ENCODE measurements at places on chromosomes 7 and 10.

- no peak for DNase-seq
Measured at GRCh38 chr7:1649751-1650326, 20.2 kb upstream of the ELFN1 start.

DNA sequence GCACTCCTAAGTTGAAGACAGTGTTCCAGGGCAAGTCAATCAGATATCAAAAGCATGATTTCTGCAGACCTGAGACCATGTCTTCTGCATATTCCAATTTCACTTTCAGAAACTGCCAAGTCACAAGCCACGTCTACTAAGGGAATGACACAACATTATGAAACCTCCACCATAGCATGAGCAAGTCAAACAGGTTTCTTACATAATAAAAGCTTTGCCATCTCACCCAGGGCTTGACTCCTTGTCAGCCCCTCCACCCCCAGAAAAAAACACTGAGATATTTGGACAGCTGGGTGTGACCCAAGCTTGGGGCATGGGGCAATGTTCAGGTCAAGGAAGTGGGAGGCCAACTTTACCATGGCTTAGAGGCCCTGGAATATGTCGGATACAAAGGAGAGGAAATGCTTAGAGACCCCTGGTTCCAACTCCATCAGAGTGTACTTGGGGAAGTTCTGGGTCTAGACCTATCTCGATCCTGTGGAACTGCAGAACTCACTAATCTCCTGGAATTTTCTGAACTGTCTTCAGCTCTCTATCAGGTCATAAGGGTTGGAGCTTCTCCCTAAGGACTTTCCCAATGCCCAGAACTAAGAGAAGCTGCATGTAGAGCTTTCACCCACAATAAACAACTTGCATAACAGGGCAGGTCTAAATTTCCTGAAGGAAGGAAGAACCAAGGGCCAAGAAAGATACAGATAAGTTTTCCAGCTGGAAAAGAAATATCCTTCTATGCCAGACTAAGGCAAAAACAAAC is 80.6 kb upstream of the NAMPT start:
- no peak for DNase-seq

DNA sequence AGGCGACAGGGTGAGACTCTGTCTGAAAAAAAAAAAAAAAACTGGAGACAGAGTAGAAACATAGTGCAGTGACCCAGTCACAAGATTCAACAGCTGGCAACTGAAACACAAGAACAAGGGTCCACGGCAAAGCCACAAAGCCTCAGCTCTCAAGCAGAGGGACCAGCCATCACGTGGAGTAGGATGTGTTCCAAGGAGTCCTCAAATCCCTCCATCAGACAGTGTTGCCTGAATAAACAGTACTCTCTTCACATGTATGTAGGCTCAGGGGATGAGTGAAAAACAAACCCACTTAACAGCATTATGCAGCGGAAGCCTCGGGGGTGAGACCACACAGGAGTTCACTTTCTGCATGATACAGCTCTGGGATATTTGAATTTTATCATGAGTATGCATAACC is 62.0 kb downstream of the SLIT1 start:
- DNase-seq: no peak

GRCh38 chr7:96236198-96237039 is 85.5 kb downstream of the SLC25A13 start:
- DNase-seq: no peak

GRCh38 chr10:131881104-131881880 is 19.5 kb upstream of the PPP2R2D start:
- DNase-seq: no peak

GRCh38 chr10:123604506-123604905 is 61.6 kb upstream of the GPR26 start:
- DNase-seq: no peak

- DNase-seq: no peak
Measured at GRCh38 chr7:74101061-74101681, 17.6 kb downstream of the LIMK1 start.

- no peak for DNase-seq
Measured at GRCh38 chr7:27364344-27364758, 121.7 kb downstream of the EVX1 start.

DNA sequence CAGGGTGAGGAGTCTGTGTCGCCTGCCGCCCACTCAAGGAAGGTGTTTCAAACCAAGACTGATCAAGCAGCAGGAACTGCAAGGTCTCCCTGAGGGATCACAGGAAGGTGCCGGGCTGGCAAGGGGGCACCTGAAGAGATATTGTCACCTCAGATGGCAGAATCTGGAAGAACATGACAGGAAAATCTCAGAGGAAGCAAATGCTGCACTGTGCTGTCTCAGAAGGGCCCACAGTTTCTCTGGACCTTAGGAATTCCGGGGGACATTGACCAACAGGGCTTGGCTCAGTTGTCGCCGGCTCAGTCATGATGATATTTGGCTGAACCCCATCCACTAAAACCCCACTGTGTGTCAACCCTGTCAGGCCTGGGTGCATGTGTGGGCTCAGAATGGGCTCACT is 31.9 kb upstream of the GPR26 start:
- DNase-seq: no peak

DNA sequence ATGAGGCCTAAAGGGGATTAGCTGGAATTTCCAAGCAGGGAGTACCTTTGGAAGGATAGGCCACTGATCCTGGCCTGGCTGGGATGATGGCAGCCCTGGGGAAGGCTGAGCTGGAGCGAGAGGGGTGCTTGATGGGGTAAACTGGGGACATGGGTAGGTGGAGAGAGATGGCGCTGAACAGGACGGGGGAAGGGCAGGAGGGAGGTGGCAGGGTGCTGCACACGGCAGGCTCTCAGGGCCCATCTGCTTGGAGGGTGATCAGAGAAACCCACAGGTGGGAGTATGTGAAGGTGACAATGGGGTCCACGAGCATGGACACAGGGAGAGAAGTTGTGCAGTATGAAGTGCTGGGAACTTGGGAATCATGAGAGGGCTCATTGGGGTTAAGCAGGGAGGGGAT is 10.3 kb downstream of the MAT1A start:
- DNase-seq: no peak

- no peak for DNase-seq
Measured at GRCh38 chr10:34323192-34323591, 491.9 kb downstream of the PARD3 start.

- DNase-seq: no peak
Measured at GRCh38 chr7:131845573-131846314, 289.3 kb upstream of the PODXL start.

GRCh38 chr7:112079673-112080072 is 126.5 kb downstream of the DOCK4 start:
- DNase-seq: no peak

GRCh38 chr10:113267619-113268562 is 285.0 kb upstream of the HABP2 start:
- DNase-seq: no peak

GRCh38 chr10:49023752-49024151 is 84.1 kb upstream of the LRRC18 start:
- DNase-seq: no peak

- DNase-seq: no peak
Measured at GRCh38 chr7:125847692-125848091, 918.1 kb upstream of the POT1 start.
